ENCODE measurements at places on chromosomes 4 and X.
A peak's percentile ranks its signal among the peaks of the same experiment; 100 is the strongest.

DNA sequence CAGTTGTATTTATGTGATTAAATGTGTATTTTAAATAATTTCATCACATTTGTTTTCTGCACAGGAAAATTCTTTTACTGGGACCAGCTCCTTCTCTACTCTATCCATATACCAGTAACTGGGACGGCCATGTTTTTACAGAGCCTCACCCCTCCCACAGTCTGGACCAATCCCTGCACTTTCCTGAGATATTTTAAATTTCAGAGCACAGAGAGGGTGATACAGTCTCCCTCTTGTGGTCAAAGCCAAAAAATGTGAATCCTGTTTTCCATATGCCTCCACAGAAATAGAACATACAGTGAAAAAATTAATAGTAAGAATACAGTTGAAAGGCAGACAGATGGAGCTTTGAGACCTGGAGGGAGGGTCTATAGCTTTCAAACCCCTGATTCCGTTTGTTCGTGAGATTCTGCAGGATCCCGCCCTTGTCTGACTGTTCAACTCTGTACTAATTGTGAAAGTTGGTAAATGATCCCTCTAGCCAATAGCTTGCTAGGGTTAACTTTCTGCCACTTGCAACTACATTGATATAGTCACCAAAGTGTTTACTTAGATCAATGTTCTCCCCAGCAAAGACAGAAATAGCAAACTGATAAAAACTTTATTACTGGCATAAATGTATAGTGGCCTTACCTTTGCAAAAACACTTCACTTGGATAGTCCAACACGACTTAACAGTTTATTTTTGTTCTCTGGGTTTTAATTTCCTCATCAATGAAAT lies 172.2 kb downstream of the PPARGC1A start:
- no peak for DNase-seq

DNA sequence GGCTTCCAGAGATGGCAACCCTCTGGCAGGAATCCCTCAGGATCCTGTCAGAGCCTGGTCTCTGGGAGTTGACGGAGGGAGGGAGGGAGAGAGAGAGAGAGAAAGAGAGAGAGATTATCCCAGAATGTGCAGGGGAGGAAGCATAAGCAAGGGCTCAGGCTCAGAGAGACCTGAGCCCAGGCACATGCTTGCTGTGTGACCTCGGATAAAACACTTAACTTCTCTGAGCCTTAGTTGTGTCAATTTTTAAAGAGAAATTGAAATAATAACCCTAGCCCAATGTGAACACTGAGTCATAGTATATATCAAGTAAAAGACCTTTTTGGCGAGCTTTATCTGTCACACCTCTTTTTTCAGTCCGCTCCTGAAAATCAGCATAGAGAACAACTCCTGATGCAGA lies 473 bp upstream of the USP51 start:
- DNase-seq, result no peak

GRCh38 chr4:106450249-106450648 lies 81.7 kb upstream of the GIMD1 start:
- no peak for DNase-seq

DNA sequence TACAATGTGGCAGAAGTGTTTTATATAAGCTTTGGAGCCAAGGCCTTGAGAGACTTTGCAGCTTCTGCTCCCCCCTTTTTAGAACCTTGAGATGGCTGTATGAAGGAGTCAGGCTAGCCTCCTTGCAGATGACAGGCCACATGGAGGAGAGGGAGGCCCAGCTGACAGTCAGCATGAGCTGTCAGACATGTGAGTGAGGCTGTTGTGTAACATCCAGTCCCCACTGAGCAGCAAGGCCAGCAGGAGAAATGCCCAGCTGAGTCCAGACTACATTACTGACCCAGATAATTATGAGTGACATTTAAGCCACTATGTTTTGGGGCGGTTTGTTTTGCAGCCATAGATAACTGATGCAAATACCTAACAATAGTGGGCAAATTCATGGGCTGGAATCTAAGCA lies 515.3 kb upstream of the ARX start:
- DNase-seq, result no peak

DNA sequence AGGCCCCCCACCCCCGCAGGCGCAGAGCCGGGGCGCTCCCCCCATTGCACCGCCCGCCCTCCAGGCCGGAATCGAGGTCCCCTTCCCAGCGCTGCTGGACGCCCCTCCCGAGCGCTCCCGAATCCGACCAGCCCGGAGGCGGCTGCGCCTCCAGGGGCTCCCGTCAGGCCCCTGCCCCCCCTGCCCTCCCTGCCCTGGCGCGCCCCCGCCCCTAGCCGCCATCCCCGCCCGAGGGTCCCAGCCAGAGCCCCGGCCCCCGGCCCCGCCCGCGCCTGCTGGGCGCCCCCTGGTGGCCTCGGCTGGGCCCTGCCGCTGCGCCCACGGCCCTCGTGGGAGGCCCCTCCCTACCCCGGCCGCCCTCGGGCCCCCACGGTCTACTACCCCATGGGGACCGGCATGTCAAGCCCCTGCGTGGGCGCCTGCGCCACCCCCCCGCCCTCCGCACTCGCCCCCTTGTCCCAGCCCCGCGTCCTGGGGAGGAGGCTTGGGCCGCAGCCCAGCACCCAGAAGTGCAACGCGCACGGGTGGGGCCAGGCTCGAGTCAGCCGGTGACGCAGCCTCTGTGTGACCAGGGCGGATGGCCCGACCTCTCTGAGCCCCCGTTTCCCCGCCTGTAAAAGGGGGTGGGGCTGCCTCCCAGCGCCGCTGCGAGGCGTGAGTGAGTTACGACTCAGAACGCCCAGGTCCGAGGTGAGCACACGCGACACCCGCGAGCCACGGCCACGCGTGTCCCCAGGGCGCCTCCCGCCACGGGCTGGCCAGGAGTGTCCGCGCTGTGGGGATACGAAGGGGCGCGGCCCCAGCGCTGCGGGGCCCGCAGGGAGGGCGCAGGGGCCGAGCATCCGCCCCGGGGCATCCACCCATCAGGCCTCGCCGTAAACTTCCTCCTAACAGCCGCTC lies 104.9 kb downstream of the FAM53A start:
- DNase-seq, result peak; percentile 31

DNA sequence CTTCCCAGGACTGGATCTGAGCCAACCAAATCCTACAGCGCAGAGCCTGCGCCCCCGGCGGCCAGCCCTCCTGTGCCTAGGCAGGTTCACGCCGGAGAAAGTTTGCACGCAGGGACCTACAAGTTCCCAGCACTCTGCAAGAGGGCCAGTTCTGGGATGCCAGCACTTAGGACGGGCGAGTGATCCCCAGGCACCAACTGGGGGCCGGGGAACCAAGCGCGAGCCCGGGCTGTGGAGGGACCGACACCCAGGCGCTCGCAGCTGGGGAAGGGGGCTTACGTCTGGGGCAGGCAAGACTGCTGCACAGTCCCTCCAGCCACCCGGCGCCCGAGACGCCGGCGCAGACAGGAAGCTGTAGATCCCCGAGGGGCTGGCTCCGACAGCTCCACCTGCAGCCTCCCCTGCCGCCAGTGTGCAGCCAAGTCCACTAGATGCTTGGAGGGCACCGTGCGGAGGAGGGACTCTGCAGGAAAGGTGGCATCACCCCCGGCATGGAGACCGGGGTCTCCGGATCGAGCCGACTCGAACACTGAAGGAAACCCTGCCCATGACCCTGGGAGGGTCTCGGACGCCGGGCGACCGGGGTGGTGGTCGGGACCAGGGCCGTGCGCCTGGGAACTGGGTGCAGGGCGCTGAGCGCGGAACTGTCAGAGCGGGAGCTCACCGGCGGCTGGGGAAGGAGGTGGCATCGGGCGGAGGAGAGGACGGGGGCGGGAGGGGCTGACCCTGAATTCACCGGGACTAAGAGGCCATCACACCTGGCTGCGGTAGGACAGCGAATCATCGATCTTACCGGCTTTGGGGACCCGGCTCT lies 566 bp downstream of the CORIN start:
- DNase-seq, result no peak

DNA sequence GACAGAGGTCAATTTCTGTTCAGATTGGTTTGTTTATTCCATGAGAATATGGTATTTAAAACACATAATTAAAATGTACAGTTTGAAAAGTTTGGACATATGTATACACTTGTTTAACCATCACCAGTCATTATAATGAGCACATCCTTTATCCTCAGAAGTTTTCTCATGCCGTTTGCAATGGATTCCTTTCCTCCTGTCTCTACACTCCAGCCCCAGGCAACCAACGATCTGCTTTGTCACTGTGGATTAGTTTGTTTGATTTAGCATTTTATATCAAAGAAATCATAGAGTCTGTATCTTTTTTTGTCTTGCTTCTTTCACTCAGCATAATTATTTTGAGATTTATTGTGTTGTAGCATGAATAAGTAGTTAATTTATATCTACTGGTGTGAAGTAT lies 243.0 kb upstream of the TRAM1L1 start:
- DNase-seq, result no peak

DNA sequence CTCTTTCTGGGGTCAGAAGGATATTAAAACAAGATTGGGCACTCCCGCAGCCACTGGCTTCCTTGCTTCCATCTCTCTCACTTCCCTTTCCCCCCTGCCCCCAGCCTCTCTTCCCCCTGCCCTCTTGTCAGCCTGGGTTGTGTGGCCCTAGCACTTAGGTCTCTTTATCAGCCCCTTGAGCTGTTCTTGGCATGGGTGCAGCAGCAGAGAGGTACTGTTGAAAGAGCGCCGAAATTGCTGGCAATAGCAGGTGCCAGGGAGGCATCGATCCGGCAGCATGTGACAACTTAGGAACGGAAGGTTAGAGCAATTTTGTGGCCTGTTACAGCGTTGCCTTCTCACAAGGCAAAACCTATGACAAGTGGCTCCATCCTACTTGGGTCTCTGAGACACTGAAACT lies 333.1 kb upstream of the IGFBP7 start:
- no peak for DNase-seq

DNA sequence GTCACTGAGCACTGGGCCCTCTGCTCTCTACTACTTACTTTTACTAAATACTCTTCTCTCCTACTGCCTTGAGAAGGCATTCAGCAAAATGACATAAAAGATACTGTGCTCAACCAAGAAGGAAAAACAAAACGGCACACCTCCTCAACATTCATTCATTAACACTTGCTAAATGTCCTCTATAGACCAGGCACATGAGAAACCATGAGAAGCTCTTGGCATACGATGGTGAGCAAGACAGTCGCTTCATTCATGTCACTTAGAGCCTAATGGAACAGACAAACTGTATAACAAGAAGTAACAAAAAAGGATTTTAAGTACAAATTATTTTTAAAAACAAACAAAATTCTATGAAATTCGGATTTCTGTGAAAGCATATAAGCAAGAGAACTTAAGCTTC lies 38.7 kb downstream of the COL25A1 start:
- DNase-seq, result no peak

DNA sequence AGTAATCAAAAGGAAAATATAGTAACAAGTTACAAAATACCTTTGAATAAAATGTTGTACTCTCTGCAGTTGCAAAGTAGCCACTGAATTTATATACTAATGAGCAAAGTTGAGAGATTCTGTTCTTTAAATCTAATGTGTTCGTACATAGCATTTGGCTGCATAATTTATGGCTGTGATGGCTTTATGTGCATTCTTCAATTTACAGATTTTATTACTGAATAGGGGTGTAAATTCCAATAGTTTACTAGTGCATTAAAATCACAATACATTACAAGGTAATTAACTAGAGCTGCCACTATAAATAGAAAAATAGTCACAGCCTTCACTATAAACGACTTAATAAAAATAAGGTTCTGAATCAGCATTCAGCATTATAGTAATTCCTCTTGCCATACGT lies 620.0 kb downstream of the ADGRL3 start:
- DNase-seq, result no peak

DNA sequence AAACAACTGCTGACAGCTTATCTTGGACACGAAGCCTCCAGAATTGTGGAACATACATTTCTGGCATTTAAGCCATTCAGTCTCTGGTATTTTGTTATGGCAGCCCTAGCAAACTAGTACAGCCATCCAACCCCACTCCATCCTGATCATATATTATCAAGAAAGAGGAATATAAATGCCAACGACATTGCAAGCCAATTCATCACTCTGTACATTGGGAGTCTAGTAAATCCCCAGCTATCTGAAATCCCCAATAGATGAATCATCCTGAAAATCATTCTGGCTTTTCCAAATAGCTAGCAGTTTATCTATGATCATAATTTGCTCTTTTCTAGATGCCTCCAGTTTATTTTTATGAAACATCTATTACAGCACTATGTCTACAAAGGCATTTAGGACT lies 41.1 kb downstream of the FRMD7 start:
- DNase-seq, result no peak

DNA sequence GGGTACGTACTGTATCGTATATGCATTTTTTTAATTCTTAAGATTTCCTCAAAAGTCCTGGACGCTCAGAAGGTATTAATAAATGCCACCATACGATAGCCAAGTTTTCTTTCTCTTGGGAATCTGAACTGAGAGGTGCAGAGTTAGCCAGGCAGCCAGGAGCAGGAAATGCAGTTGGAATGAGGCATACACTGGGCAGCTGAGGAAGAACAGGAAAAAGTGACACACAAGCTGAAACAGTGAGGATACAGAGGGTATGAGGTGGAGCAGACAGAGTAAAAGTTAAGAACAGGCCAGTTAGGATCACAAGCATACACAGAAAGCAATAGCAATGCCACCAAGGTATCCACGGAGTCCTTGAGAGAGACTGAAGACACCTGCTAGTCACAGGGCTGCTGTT lies 13.4 kb downstream of the UFSP2 start:
- no peak for DNase-seq

DNA sequence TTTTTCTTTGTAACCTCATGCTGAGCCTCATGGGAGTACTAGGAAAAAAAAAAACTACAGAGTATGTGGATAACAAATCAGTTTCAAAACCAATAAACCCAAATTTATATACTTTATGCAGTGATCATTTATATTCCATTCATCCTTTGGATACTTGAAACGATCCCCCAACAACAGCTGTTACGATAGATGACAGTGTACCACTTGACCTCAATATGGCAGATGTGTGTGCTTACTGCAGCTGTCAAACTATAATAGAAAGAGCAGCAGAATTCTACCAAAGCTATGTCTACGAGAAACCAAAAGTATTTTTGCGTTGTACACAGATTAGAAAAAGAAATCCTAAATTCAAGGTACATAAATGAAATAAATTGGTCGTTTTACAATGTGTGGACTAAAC lies 337.8 kb downstream of the PDGFC start:
- no peak for DNase-seq

DNA sequence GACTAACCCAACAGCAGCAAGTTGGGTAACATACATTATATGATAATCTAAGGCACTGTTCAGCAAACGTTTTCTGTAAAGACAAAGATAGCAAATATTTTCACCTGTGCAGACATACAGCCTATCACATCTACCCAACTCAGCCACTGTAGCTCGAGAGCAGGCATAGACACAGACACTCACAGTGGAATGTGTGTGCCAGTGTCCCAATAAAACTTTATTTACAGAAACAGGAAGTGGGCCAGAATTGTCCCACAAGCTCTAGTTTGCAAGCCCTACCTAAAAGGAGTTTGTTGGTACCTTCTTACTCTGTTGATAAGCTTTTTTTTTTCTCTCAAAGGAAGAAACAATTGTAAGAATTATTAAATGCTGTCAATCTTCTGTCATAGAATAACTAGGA lies 11.9 kb upstream of the FAM9A start:
- DNase-seq, result no peak

DNA sequence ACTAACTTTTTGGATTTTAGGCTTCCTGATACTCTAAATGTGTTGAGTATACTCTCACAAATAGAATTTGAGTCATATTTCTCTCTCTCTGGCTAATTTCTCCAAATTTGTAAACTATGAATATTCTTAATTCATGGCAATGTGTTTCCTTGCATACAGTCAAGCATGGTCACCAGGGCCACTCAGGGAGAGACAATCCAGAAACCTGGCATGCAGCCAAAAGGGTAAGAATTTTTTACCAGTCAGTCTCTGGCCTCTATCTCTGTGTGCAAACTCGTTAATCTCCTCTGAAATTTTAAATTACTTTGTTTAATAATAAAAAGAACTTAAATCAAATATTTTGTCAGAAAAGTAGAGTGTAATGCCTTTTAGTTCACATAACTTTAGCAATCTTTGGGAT lies 179.8 kb downstream of the OR13H1 start:
- DNase-seq, result no peak
